Muscle of leg (tissue), 16 donors: ENCODE measurements at places on chromosomes 11 and 22. TPM values are rescaled to one million over a fixed set of nuclear protein-coding genes. Genes with fewer than 3 reads are reported as not detected.

Gene C1QTNF4
- 11.3 TPM for total RNA-seq

Gene SOX6
- 26.5 TPM for total RNA-seq

Gene ACR
- 0.09 TPM for total RNA-seq

Gene CCDC116
- 0.27 TPM for total RNA-seq

Gene TMPRSS6
- not detected for total RNA-seq

Gene OR8D1
- not detected for total RNA-seq

Gene ZP1
- total RNA-seq, result not detected

Gene ART5
- total RNA-seq, result 3.2 TPM

Gene OR56A1
- total RNA-seq, result not detected

Gene DEUP1
- 0.04 TPM for total RNA-seq

Gene LYVE1
- 52.2 TPM for total RNA-seq

GRCh38 chr22:28102151-28102812 is 183.2 kb upstream of the PITPNB start:
- H3K27ac ChIP-seq, result no peak overlapping the region
- DNase-seq, result peak; percentile 15

GRCh38 chr11:15053191-15053685 is 20.2 kb upstream of the CALCB start:
- DNase-seq, result no peak
- H3K27ac ChIP-seq, result no peak overlapping the region
- no peaks in the 10 kb centered on the region for H3K27me3 ChIP-seq
- no peaks in the 10 kb centered on the region for H3K4me1 ChIP-seq

GRCh38 chr22:20080445-20080775 is 369 bp downstream of the DGCR8 start:
- H3K4me3 ChIP-seq, result peak overlapping the region; percentile 82
- DNase-seq, result peak; percentile 82
- H3K27me3 ChIP-seq, result no peaks in the 10 kb centered on the region
- peak overlapping the region; percentile 94 for H3K27ac ChIP-seq
- H3K4me1 ChIP-seq, result peaks cover 38% of the 10 kb centered on the region
- H3K36me3 ChIP-seq, result peaks cover 13% of the 10 kb centered on the region

DNA sequence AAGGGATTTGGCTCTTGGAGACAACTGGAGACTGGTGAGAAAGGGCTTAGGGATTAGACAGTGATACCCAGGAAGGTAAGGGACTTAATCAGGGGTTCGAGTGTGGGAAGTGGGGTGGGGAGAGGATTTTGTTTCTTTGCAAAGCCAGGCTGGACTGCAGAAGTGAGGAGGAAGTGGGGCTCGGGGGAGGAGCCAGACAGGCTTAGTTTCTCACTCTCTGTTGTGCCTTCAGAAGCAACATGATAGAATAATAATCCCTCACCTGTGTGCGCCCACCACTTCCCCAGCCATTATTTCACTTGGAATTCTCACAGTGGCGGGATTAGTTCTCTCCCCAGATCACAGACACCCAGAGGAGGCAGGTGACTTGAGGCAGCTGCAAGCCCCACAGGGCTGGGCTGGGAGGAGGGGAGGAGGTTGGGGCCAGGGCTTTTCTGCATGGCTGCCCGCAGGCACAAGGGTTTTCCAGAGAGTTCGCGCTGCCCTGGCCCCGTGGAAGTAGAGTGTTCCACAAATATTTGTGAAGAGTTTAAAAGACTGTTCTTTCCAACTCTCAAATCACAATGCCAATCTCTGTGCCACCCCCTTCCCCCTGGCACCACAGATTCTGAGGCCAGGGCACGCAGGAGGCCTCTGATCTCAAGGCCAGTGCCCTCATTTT is 4.0 kb upstream of the SEC14L2 start:
- DNase-seq, result no peak
- no peak overlapping the region for H3K27ac ChIP-seq
- no peak overlapping the region for H3K4me3 ChIP-seq
- peaks cover 13% of the 10 kb centered on the region for H3K4me1 ChIP-seq

DNA sequence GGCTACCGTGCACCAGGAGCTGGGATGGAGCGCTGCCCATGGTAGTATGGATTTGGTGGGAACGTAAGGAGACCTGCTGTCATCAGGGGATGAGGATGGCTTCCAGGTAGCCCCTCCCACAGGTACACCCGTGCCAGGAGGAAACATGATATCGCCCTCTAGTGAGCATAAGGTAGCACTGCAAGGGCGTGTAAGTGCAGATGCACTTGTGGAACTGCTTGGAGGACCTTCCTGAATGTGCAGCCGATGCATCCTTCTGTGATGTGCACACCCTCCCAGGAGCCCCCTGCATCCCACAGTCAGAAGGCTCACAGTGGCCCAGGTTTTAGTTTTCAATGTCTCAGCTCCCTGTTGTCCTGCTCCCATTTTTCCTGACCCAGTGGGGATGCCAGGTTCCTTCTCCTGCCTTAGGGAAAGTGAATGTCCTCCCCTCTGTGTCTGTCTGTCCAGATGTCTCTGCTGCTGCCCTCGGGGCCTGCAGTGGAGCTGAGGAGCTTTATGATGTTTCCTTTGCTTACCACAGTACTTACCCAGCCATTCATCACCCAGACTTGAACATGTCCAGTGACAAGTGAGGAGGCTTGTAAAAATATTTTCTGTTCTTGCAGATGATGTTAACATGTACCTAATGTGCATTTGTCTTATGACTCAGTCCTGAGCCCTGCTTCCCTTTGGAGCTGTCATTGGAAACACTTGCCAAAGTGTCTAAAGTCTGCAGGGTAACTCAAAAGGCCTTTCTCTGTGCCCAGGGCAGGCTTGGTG is 49.2 kb downstream of the DBX1 start:
- no peaks in the 10 kb centered on the region for H3K4me1 ChIP-seq
- H3K27me3 ChIP-seq, result no peaks in the 10 kb centered on the region
- H3K4me3 ChIP-seq, result no peak overlapping the region
- peak; percentile 21 for DNase-seq

DNA sequence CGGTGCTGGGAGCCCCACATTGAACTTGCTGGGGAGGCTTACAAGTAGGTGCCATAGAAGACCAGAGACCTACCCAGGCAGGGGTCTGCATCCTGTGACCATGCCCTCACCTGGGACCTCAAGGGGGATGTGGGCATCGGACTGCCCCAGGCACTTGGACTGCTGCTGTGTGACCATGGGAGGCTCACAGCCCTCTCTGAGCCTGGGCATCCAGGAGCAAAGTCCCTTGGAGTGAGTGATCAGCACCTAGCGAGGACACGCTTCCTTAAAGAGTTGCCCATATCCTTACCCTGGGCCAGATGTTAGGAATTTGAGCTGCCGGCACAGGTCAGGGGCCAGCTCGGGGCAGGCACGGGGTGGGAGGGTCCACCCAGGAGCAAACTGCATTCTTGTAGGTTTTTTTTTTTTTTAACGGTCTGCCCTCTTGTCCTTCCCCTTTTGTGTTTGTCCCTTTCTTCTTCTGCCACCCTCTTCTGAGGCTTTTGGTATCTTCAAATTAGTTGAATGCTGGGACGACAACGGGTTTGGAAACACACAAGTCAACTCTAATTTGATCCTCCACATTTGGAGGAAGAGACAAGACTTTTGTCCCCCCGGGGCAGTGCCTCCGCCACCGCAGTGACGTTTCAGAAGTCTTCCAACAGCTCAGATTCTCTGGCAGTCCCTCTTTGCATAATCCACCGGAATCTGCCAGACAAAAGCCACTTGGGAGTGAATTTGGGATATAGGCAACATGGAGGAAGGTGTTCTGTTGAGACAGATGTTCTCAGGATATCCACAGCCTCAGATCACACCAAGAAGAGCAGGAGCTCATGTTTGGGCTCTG is 46.1 kb upstream of the LINC01488 start:
- H3K4me3 ChIP-seq, result no peak overlapping the region
- peaks cover 59% of the 10 kb centered on the region for H3K4me1 ChIP-seq
- DNase-seq, result no peak
- no peaks in the 10 kb centered on the region for H3K36me3 ChIP-seq
- no peak overlapping the region for H3K27ac ChIP-seq
- peaks cover 10% of the 10 kb centered on the region for H3K27me3 ChIP-seq

- no peaks in the 10 kb centered on the region for H3K36me3 ChIP-seq
- H3K4me3 ChIP-seq, result no peak overlapping the region
- H3K27me3 ChIP-seq, result no peaks in the 10 kb centered on the region
- H3K4me1 ChIP-seq, result peaks cover 4% of the 10 kb centered on the region
- DNase-seq, result no peak
Observed at GRCh38 chr11:17801166-17801565, 66.6 kb downstream of the KCNC1 start.

DNA sequence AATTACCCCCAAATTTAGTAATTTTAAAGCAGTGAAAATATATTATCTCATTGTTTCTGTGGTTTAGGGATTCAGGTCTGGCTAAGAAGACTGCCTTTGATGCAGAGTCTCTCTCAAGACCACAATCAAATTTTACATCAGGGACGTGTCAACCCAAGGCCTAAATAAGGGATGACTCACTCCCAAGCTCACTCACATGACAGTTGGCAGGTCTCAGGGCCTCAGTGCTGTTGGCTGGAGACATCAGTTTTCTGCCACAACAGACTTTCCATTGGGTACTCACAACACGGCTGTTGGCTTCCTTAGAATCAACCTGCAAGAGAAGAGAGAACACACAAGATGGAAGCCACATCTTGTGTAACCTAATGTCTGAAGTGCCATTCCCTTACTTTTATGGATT is 377.3 kb downstream of the FAM181B start:
- H3K27ac ChIP-seq, result no peak overlapping the region
- H3K4me1 ChIP-seq, result no peaks in the 10 kb centered on the region
- H3K27me3 ChIP-seq, result no peaks in the 10 kb centered on the region
- no peaks in the 10 kb centered on the region for H3K36me3 ChIP-seq

- peak overlapping the region; percentile 59 for H3K27ac ChIP-seq
- peaks cover 13% of the 10 kb centered on the region for H3K4me1 ChIP-seq
- no peaks in the 10 kb centered on the region for H3K27me3 ChIP-seq
- peak; percentile 69 for DNase-seq
- no peak overlapping the region for H3K4me3 ChIP-seq
Observed at GRCh38 chr22:50399751-50400331, 56.7 kb downstream of the PPP6R2 start.

- H3K27me3 ChIP-seq, result no peaks in the 10 kb centered on the region
- no peak overlapping the region for H3K4me3 ChIP-seq
- H3K4me1 ChIP-seq, result no peaks in the 10 kb centered on the region
- no peak for DNase-seq
- H3K36me3 ChIP-seq, result peaks cover 64% of the 10 kb centered on the region
Observed at GRCh38 chr22:19378344-19378674, 53.2 kb downstream of the HIRA start.

GRCh38 chr11:16963316-16963876 is 50.8 kb downstream of the PLEKHA7 start:
- no peaks in the 10 kb centered on the region for H3K36me3 ChIP-seq
- no peak overlapping the region for H3K27ac ChIP-seq
- no peak for DNase-seq
- no peak overlapping the region for H3K4me3 ChIP-seq
- H3K27me3 ChIP-seq, result no peaks in the 10 kb centered on the region

DNA sequence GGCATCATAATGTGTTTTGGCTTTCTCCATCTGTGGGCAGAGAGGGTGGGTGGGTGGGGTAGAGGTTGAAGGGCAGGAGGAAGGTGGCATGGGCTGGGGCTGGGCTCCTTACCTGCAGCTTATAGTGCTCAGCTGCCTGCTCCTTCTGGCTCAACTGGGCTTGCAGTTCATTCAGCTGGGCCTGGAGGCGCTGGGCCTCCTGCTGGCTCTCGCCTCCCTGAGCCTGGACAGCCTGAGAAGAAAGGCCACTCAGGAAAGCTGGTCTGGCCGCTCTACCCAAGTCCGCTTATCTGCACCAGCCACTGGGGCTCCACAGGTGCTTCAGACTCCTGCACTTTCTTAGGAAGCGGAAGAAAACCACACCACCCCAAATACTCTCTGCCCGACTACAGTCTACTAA is 10.4 kb downstream of the IL18BP start:
- peaks cover 99% of the 10 kb centered on the region for H3K36me3 ChIP-seq
- DNase-seq, result no peak
- peaks cover 43% of the 10 kb centered on the region for H3K4me1 ChIP-seq

- peak; percentile 38 for DNase-seq
- H3K36me3 ChIP-seq, result no peaks in the 10 kb centered on the region
- H3K4me1 ChIP-seq, result peaks cover 42% of the 10 kb centered on the region
- no peak overlapping the region for H3K4me3 ChIP-seq
Observed at GRCh38 chr11:70481625-70482528, 83.5 kb downstream of the CTTN start.

DNA sequence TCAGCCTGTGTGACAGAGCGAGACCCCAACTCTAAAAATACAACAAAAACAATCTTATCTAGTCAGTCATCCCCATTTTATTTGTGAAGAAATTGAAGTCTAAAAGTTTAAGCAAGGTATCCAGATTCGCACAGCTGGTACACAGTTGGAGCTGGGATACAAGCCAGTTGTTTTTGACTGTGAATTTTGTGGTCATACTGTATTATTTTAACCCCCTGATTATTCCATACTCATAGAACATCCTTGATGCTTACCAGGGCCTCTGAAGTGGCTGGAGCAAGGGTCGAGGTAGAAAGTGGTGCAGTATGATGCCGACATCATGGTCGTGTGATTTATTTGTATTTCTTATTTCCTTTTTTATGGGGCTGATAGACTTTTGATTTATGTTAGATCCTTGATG is 50.0 kb downstream of the BID start:
- DNase-seq, result no peak
- no peaks in the 10 kb centered on the region for H3K27me3 ChIP-seq
- H3K4me3 ChIP-seq, result no peak overlapping the region
- H3K36me3 ChIP-seq, result peaks cover 28% of the 10 kb centered on the region
- peaks cover 26% of the 10 kb centered on the region for H3K4me1 ChIP-seq

GRCh38 chr22:23182309-23183060 is 2.2 kb downstream of the BCR start:
- H3K4me1 ChIP-seq, result peaks cover 56% of the 10 kb centered on the region
- H3K4me3 ChIP-seq, result peak overlapping the region; percentile 30
- peaks cover 46% of the 10 kb centered on the region for H3K27me3 ChIP-seq
- H3K27ac ChIP-seq, result no peak overlapping the region
- H3K36me3 ChIP-seq, result no peaks in the 10 kb centered on the region

GRCh38 chr11:103325686-103326069 is 216.5 kb downstream of the DYNC2H1 start:
- no peak overlapping the region for H3K4me3 ChIP-seq
- H3K27me3 ChIP-seq, result no peaks in the 10 kb centered on the region
- H3K36me3 ChIP-seq, result peaks cover 5% of the 10 kb centered on the region
- H3K27ac ChIP-seq, result no peak overlapping the region
- H3K4me1 ChIP-seq, result peaks cover 2% of the 10 kb centered on the region

- H3K27me3 ChIP-seq, result no peaks in the 10 kb centered on the region
- no peaks in the 10 kb centered on the region for H3K4me1 ChIP-seq
- peak; percentile 1 for DNase-seq
- H3K4me3 ChIP-seq, result no peak overlapping the region
Observed at GRCh38 chr11:66784575-66784974, 55.6 kb upstream of the SPTBN2 start.

DNA sequence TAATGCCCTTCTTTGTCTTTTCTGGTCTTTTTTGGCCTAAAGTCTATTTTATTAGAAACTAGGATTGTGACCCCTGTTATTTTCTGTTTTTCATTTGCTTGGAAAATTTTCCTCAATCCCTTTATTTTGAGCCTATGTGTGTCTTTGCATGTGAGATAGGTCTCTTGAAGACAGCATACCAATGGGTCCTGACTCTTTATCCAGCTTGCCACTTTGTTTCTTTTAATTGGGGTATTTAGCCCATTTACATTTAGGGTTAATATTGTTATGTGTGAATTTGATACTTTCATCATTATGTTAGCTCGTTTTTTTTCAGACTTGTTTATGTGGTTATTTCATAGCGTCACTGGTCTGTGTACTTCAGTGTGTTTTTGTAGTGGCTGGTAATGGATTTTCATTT is 682.6 kb downstream of the JRKL start:
- no peak overlapping the region for H3K27ac ChIP-seq
- H3K36me3 ChIP-seq, result no peaks in the 10 kb centered on the region
- no peaks in the 10 kb centered on the region for H3K4me1 ChIP-seq
